ENCODE measurements at places on chromosomes 5 and 9. TPM values are rescaled to one million over a fixed set of nuclear protein-coding genes. Genes with fewer than 3 reads are reported as not detected.

GRCh38 chr5:143614831-143615230 lies 197.1 kb upstream of the HMHB1 start:
- no peak overlapping the region for H3K27ac ChIP-seq
- no peak for DNase-seq
- no peak overlapping the region for H3K4me3 ChIP-seq
- no peaks in the 10 kb centered on the region for H3K36me3 ChIP-seq

DNA sequence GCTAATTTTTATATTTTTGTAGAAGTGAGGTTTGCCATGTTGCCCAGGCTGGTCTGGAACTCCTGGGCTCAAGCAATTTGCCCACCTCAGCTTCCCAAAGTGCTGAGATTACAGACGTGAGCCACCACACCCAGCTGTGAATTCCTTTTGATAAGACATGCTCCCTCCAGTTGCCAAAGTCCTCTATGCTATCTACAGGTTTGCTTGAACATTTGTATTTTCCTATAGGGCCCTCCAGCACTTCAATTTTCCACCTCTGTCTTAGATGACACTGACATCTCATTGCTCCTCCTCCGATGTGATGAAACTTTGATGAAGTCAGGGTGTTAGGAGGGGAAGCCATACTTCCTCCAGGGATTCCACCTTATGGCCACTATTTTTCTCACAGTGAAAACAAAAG lies 25.2 kb upstream of the CTSV start:
- peaks cover 2% of the 10 kb centered on the region for H3K36me3 ChIP-seq
- H3K27me3 ChIP-seq = peaks cover 15% of the 10 kb centered on the region
- no peak overlapping the region for H3K4me3 ChIP-seq
- no peak for DNase-seq
- peaks cover 14% of the 10 kb centered on the region for H3K4me1 ChIP-seq

GRCh38 chr5:112614986-112615385 lies 122.7 kb upstream of the APC start:
- no peaks in the 10 kb centered on the region for H3K4me1 ChIP-seq
- no peak overlapping the region for H3K4me3 ChIP-seq
- H3K36me3 ChIP-seq = no peaks in the 10 kb centered on the region
- no peak for DNase-seq

DNA sequence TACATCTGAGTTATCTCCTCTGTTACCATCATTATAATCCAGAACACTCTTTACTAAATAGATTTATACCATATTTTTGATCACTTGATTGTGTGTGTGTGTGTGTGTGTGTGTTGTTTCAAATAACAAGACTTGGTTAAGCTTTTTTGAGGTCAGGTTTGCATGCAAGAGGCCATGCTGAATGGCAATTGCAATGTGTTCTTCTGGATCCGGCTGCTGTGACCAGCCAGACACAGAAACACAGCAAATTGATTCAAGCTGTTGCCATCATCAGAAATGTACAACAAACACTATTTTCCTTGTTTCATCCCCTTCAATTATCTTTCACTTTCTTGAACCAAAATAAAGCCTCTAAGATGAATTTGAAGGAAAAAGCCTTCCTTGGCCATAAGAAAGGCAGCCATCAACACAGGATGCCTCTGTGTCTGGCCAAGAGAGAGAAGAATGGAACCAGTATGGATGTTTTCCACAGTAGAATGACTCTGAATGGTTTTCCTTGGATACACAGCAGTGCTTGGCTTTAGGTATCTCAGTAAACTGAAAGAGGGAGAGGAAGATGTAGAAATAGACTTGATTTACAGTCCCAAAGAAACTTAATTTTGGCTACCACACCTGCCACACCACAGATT lies 53.9 kb downstream of the DPYSL3 start:
- H3K27ac ChIP-seq = no peak overlapping the region
- H3K4me1 ChIP-seq = peaks cover 9% of the 10 kb centered on the region
- no peak for DNase-seq
- no peak overlapping the region for H3K4me3 ChIP-seq
- no peaks in the 10 kb centered on the region for H3K36me3 ChIP-seq

DNA sequence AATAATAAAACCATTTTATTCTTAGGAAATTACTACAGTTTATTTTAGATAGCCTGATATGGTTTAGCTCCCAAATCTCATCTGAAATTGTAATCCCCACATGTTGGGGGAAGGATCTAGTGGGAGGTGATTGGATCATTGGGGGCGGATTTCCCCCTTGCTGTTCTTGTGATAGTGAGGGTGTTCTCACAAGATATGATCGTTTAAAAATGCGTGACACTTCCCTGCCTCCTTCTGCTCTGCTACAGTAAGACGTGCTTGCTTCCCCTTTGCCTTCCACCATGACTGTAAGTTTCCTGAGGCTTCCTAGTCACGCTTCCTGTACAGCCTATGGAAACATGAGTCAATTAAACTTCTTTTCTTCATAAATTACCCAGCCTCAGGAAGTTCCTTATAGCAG lies 122.4 kb upstream of the FGF10 start:
- no peaks in the 10 kb centered on the region for H3K27me3 ChIP-seq
- H3K27ac ChIP-seq = no peak overlapping the region
- no peak for DNase-seq
- H3K4me1 ChIP-seq = no peaks in the 10 kb centered on the region
- no peak overlapping the region for H3K4me3 ChIP-seq
- no peaks in the 10 kb centered on the region for H3K36me3 ChIP-seq

GRCh38 chr5:10607023-10607665 lies 43.3 kb downstream of the ANKRD33B start:
- no peaks in the 10 kb centered on the region for H3K36me3 ChIP-seq
- H3K27ac ChIP-seq = no peak overlapping the region
- H3K4me3 ChIP-seq = no peak overlapping the region
- peak; percentile 29 for DNase-seq
- peaks cover 5% of the 10 kb centered on the region for H3K27me3 ChIP-seq
- peaks cover 14% of the 10 kb centered on the region for H3K4me1 ChIP-seq

The TMEM174 gene
- not detected for total RNA-seq

The BICD2 gene
- total RNA-seq = 16.5 TPM

DNA sequence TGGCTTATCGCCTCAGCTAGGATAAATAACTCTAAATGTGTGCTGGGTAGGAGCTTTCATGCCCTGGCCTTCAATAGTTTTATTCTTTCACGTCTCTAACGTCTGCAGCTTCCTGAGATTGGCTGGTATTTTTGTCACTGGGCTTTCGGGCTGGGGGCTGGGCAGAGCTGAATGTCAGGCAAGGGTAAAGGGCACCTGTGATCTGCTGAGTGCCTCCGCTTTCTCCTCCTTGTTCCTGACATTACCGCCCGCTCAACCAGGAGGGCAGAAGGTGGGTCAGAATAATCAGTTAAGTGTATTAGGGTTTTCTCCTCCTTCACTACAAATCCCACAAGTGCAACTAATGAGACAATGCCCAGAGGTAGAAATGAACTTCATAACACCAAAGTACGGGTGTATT lies 216.6 kb downstream of the TSSK1B start:
- H3K4me3 ChIP-seq = no peak overlapping the region
- DNase-seq = no peak
- no peaks in the 10 kb centered on the region for H3K27me3 ChIP-seq
- H3K4me1 ChIP-seq = no peaks in the 10 kb centered on the region
- no peak overlapping the region for H3K27ac ChIP-seq

DNA sequence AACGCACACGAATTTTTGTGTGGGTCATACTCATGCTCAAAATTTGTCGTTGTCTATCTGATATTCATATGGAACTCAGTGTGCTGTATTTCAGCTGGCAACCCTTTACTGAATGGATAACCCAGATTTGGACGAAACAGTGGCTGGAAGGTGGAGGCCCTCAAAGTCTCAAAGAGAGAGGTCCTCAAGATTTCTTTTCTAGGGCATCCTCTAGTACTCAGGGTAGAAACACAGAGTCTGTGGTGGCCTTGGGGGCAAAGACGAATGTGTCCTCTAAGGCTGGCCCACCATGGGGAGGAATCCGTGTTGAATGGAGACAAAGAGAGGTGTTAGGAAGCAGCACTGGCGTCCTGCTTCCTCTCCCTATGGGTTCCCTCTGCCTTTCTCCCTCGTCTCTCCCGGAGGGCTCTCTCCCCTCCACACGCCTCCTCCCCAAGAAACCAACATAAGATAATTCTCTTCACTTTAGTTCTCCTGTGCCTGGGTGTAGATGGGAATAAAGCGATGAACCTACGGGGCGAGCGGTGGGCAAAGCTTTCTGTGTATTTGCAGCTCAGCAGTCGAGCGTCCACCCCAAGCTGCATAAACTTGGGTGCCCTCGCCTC lies 333.7 kb downstream of the CWC27 start:
- H3K4me3 ChIP-seq = peak overlapping the region; percentile 70
- DNase-seq = no peak
- peaks cover 31% of the 10 kb centered on the region for H3K4me1 ChIP-seq
- no peaks in the 10 kb centered on the region for H3K36me3 ChIP-seq
- H3K27ac ChIP-seq = peak overlapping the region; percentile 62

The IPO11 gene
- total RNA-seq = 55.4 TPM

The OBP2B gene
- not detected for total RNA-seq

The RNF183 gene
- 0.36 TPM for total RNA-seq

DNA sequence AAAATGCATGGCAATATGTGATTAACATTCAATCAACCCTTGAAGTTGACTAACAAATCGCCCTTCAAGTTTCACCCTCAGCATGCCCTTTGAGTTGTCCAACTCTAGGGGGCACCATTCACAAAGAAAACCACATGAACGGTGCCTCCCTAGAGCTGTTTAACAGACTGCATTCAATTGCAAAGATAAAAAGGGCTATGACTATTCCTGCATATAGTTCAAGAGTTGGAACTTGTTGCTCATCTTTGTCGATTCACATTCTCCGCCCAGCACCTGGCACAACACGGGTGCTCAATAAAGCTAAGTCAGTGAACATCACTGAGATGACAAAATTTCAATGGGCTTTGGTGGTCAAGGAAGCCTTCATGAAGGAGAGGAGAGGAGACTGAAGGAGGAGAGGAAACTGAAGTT lies 69.6 kb upstream of the SLC30A5 start:
- H3K27ac ChIP-seq = peak overlapping the region; percentile 57
- DNase-seq = peak; percentile 20
- no peaks in the 10 kb centered on the region for H3K36me3 ChIP-seq
- H3K4me3 ChIP-seq = no peak overlapping the region

The FGF1 gene
- not detected for total RNA-seq

DNA sequence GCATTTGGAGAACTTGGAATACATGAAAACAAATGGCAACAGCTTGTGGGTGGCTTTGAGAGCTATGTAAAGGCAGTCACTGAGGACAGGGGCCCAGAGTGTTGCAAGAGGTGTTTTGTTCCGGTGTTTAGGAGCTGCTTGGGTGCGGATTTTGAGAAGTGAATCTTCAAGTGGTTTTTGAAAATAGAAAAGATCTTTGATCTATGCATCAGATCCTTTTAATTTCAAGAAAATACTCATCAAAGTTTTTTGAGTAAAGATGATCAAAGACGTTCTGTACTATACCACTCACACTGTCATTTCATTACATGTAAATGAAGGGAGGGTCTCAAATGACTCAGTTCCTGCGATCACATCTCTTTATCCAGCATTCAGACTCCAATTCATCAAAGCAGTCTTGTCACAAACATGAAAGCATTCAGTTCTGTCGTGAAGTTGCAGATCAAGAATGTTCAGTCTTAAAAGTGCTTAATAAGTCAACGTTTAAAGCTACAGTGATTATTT lies 112.5 kb downstream of the WDR41 start:
- H3K27me3 ChIP-seq = peaks cover 3% of the 10 kb centered on the region
- H3K4me3 ChIP-seq = no peak overlapping the region
- peaks cover 31% of the 10 kb centered on the region for H3K4me1 ChIP-seq
- H3K27ac ChIP-seq = peak overlapping the region; percentile 64
- H3K36me3 ChIP-seq = peaks cover 3% of the 10 kb centered on the region
- DNase-seq = peak; percentile 81

DNA sequence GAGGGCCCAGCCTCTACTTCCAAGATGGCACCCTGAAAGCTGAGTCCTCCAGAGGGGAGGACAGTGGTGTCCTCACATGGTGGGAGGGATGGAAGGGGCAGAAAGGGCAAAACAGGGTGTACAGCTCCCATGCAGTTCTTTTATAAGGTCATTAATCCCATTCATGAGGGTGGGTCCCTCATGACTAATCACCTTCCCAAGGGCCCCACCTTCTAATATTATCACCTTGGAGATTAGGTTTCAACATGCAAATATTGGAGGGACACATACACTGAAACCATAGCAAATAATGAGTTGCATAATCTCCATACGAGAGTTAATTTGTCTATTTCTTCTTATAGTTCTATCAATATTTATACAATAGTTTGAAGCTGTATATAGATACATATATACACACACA lies 5.8 kb upstream of the ZBTB43 start:
- no peak for DNase-seq
- H3K4me3 ChIP-seq = no peak overlapping the region
- no peak overlapping the region for H3K27ac ChIP-seq

GRCh38 chr5:158952951-158953350 lies 146.8 kb downstream of the EBF1 start:
- no peaks in the 10 kb centered on the region for H3K36me3 ChIP-seq
- no peak overlapping the region for H3K4me3 ChIP-seq
- peaks cover 9% of the 10 kb centered on the region for H3K4me1 ChIP-seq

- H3K4me1 ChIP-seq = no peaks in the 10 kb centered on the region
- no peak overlapping the region for H3K4me3 ChIP-seq
- H3K27me3 ChIP-seq = peaks cover 5% of the 10 kb centered on the region
- H3K27ac ChIP-seq = no peak overlapping the region
Measured at GRCh38 chr9:85118990-85119755, 449.6 kb downstream of the NTRK2 start.

DNA sequence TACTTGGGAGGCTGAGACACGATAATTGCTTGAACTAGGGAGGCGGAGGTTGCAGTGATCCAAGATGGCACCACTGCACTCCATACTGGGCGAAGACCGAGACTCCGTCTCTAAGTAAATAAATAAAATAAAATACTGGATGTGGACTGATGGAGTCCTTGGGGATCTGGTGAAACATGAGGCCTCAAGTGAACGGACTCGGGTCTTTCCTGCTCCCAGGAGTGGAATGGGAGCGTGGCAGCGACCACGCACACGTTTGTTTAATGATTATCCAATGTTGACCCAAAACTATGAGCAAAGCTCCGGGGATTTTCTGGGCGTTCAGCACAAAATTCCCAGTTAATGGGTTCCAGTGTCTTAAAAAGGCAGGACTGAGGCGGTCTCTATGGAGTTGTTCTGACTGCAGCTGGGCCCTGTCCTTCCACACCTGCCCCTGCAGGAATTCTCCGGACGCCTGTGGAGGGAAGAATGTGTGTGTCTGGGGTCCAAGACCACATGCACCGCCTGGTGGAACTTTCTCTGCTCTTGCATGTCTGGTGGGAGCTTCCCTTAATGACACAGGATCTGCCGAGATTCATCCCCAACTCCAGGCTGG lies 26.6 kb downstream of the NEK6 start:
- H3K36me3 ChIP-seq = peaks cover 3% of the 10 kb centered on the region
- no peaks in the 10 kb centered on the region for H3K27me3 ChIP-seq
- H3K4me1 ChIP-seq = peaks cover 30% of the 10 kb centered on the region
- no peak overlapping the region for H3K4me3 ChIP-seq

Data from activated CD4-positive, alpha-beta memory T cell treated with anti-CD3 and anti-CD28 coated beads for 36 hours (primary cell).